Fibroblast of lung (primary cell): ENCODE measurements at places on chromosomes 11 and 22.

- H3K4me3 ChIP-seq: no peak overlapping the region
- no peaks in the 10 kb centered on the region for H3K36me3 ChIP-seq
- H3K27ac ChIP-seq: no peak overlapping the region
- H3K4me1 ChIP-seq: no peaks in the 10 kb centered on the region
- no peaks in the 10 kb centered on the region for H3K27me3 ChIP-seq
Measured at GRCh38 chr11:94532211-94532610, 11.5 kb upstream of the FUT4 start.

GRCh38 chr11:17927681-17928343 is 85.0 kb downstream of the SERGEF start:
- H3K36me3 ChIP-seq: no peaks in the 10 kb centered on the region
- H3K27ac ChIP-seq: no peak overlapping the region
- H3K27me3 ChIP-seq: no peaks in the 10 kb centered on the region
- peaks cover 4% of the 10 kb centered on the region for H3K4me1 ChIP-seq
- DNase-seq: peak; percentile 92

DNA sequence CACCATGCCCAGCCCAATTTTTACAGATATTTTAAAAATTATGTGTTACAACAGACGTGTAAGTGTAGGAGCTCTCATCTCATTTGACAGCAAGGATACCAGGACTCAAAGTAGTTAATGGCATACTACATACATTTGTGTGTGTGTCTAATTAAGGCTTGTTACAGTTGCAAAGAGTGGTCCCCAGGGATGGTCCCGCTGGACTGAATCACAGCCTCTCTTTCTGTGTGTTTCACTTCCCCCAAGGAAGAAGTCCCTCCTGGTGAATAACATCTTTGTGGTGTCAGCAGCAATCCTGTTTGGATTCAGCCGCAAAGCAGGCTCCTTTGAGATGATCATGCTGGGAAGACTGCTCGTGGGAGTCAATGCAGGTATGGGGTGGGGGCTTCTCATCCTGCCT is 17.2 kb downstream of the SLC2A11 start:
- no peaks in the 10 kb centered on the region for H3K27me3 ChIP-seq
- no peak overlapping the region for H3K4me3 ChIP-seq

- DNase-seq: no peak
- H3K27me3 ChIP-seq: no peaks in the 10 kb centered on the region
- no peaks in the 10 kb centered on the region for H3K36me3 ChIP-seq
- no peak overlapping the region for H3K4me3 ChIP-seq
- H3K4me1 ChIP-seq: peaks cover 3% of the 10 kb centered on the region
Measured at GRCh38 chr11:115244758-115245157, 259.5 kb downstream of the CADM1 start.

- H3K36me3 ChIP-seq: no peaks in the 10 kb centered on the region
- no peak overlapping the region for H3K27ac ChIP-seq
Measured at GRCh38 chr22:33591946-33592345, 328.3 kb downstream of the LARGE1 start.

DNA sequence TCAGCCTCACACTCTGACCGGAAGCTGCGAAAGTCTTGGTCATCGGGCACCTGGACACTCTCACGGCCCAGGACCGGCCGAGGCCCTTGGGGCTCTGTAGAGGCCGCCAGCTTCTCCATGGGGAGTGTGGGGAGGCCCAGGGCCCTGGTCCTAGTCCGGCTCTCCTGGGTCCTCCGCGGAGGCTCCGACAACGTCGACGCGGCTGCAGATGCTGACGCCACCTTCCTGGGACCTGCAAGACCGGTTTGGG is 12.9 kb downstream of the STARD10 start:
- peak overlapping the region; percentile 10 for H3K4me3 ChIP-seq
- H3K27me3 ChIP-seq: peaks cover 3% of the 10 kb centered on the region
- DNase-seq: no peak
- H3K36me3 ChIP-seq: no peaks in the 10 kb centered on the region

- no peak overlapping the region for H3K4me3 ChIP-seq
- H3K27ac ChIP-seq: no peak overlapping the region
- DNase-seq: no peak
- no peaks in the 10 kb centered on the region for H3K27me3 ChIP-seq
Measured at GRCh38 chr22:46998331-46998730, 235.9 kb downstream of the TBC1D22A start.
